Activated T-helper 2 cell treated with anti-CD3 and anti-CD28 coated beads, Interferon-gamma antibody, Interleukin-2, Interleukin-4, amounts not matched to agents 10 μg/mL and 5 μg/mL and 100 μg/mL, durations not matched to agents 14 hours and 24 hours and 36 hours (primary cell): ENCODE measurements at places on chromosomes 1 and 21.

- H3K4me3 ChIP-seq: no peak overlapping the region
- H3K36me3 ChIP-seq: no peaks in the 10 kb centered on the region
- no peaks in the 10 kb centered on the region for H3K4me1 ChIP-seq
- DNase-seq: no peak
- H3K27me3 ChIP-seq: no peaks in the 10 kb centered on the region
- no peak overlapping the region for H3K27ac ChIP-seq
These were observed 654.2 kb downstream of the AMY1C start for GRCh38 chr1:104403883-104404282.

- H3K36me3 ChIP-seq: peaks cover 57% of the 10 kb centered on the region
- peaks cover 9% of the 10 kb centered on the region for H3K4me1 ChIP-seq
- H3K27me3 ChIP-seq: no peaks in the 10 kb centered on the region
- H3K4me3 ChIP-seq: no peak overlapping the region
These were observed 13.5 kb downstream of the EFCAB14 start for GRCh38 chr1:46705408-46705807.

DNA sequence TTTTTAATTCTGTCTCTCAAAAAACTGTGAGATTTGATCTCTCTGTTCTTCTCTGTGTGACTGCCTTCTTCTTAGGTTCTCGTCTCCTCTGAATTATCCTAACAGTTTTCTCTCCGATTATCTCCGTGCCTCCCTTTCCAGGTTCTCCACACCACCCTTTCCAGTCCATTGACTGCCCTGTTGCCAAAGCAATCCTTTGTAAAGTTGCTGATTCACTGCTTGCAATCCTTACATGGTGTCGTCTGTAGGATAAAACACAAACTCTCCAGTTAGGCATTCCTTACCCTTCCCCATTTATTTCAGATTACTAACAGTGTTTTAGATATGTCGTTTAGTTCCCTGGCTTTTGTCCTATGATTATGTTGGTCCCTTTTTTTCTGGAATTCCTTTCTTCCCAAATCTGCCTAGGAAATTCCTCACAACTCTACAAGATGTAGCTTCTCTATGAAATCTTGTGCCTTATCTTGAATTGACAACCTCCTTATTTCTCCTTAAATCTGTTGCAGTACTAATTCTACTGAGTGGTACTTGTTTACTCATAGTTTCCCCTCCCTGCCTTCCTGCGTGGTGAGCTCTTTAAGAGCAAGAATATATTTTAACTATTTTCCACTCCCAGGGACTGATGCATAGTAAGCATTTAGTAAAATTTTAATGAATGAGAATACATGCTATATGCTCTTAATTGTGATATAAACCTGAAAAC, 22.3 kb downstream of the RCOR3 start:
- no peaks in the 10 kb centered on the region for H3K27me3 ChIP-seq
- no peak overlapping the region for H3K4me3 ChIP-seq
- H3K36me3 ChIP-seq: peaks cover 37% of the 10 kb centered on the region
- H3K27ac ChIP-seq: no peak overlapping the region

DNA sequence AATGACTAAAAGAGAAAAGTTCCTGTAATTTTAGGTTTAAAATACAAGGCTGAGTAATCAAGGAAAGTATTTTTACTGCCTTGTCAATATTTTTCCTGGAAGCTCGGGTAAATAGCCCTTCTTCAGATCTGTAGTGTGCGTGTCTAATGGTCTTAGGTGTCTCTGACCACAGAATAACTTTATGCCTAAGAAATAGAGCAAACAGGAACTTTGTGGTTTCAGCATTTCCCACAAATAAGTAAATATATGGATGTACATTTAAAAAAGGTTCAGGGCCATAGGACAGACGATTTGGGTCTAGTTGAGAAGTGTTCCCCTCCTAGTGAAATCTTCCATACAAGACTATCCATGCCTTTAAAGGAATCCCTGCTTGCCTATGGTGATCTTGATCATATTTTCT, 107.0 kb downstream of the ZC3H11B start:
- peaks cover 2% of the 10 kb centered on the region for H3K27me3 ChIP-seq
- H3K4me1 ChIP-seq: no peaks in the 10 kb centered on the region
- H3K27ac ChIP-seq: no peak overlapping the region
- no peak overlapping the region for H3K4me3 ChIP-seq
- H3K36me3 ChIP-seq: no peaks in the 10 kb centered on the region

DNA sequence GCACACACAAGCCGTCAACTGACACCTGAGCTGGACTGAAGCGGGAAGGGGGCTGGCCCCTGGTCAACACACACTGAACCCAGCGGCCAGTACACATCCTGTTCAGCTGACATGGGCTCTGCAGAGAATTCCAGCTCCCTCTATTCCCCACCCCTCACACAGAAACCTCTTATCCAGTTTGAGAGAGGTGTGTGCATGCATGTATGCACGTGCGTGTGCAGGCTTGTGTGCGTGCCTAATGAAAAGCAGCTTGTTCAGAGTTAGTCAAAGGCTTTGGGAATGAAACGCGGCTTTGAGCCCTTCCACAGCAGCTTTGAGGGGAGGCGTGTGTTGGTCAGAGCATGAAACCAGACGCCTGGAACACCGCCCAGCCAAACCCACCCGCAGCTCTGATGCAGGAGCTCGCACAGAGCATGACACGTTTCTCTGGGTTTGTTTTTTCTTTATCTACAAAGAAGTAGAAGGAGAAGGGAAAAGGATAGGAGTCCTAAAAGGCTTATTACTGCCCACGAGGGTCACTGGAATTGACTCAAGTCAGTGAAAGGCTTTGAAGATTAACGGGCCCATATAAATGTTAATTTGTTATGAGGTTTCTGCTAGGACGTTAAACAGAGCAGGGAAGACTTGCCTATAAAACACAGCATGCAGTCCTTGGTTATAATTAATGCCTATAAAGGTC, 184.2 kb downstream of the ETS2 start:
- H3K36me3 ChIP-seq: peaks cover 2% of the 10 kb centered on the region
- DNase-seq: no peak
- peaks cover 45% of the 10 kb centered on the region for H3K4me1 ChIP-seq
- H3K27me3 ChIP-seq: no peaks in the 10 kb centered on the region
- no peak overlapping the region for H3K4me3 ChIP-seq

- peaks cover 19% of the 10 kb centered on the region for H3K36me3 ChIP-seq
- H3K27me3 ChIP-seq: no peaks in the 10 kb centered on the region
- peak; percentile 15 for DNase-seq
- no peak overlapping the region for H3K27ac ChIP-seq
- peaks cover 10% of the 10 kb centered on the region for H3K4me1 ChIP-seq
- no peak overlapping the region for H3K4me3 ChIP-seq
These were observed 12.7 kb upstream of the C1orf167 start for GRCh38 chr1:11749203-11749689.

DNA sequence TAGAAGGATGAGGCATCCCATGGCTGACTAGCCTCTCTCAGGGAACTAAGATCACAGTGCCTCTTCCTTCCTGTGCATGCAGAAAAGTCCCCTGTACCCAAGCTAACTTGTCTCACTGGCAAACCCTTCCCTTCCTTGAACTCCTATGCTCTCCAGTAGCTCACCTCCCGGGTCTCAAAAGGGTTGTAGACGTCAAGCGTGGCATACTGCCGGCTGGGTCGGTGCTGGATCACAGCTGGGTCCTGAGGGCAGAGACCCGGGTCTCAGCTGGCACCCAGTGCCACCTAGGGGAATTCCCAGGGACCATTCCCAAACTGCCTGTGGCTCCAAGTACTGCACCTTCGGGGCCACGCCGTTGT, 688 bp downstream of the SCAMP3 start:
- H3K27ac ChIP-seq: peak overlapping the region; percentile 90
- H3K4me3 ChIP-seq: peak overlapping the region; percentile 98
- no peak for DNase-seq
- no peaks in the 10 kb centered on the region for H3K27me3 ChIP-seq
- H3K4me1 ChIP-seq: peaks cover 21% of the 10 kb centered on the region
- H3K36me3 ChIP-seq: peaks cover 87% of the 10 kb centered on the region

- no peak overlapping the region for H3K4me3 ChIP-seq
- H3K4me1 ChIP-seq: no peaks in the 10 kb centered on the region
- H3K36me3 ChIP-seq: no peaks in the 10 kb centered on the region
These were observed 156.2 kb downstream of the TPR start for GRCh38 chr1:186218654-186219352.
